CD4-positive, alpha-beta T cell (primary cell): ENCODE measurements at places on chromosomes 13 and 19.
A peak's percentile ranks its signal among the peaks of the same experiment; 100 is the strongest.

DNA sequence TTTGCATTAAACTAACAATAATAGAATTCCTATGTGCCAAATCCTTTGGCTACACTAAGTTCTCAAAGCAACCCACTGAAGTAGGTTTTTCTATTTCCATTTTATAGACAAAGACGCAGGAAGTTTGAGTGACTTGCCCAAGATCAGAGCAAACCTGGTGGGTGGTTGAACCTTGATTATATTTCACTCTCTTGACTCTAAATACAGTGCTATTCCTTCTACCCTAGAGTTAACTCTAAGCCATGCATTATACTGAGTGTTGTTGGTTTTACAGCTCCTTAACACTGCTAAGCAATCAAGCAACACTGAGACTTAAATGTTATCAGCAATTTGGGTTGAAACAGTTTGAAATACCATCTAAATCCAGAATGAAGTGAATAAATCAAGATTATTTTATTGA lies 813.6 kb upstream of the GPC6 start:
- no peak for DNase-seq

GRCh38 chr19:55443045-55443823 lies at the start of gene SHISA7:
TSS of gene SHISA7 (minus strand) at chr19:55443300. CDS start at chr19:55442863, 437 bp downstream.
- DNase-seq, result no peak

DNA sequence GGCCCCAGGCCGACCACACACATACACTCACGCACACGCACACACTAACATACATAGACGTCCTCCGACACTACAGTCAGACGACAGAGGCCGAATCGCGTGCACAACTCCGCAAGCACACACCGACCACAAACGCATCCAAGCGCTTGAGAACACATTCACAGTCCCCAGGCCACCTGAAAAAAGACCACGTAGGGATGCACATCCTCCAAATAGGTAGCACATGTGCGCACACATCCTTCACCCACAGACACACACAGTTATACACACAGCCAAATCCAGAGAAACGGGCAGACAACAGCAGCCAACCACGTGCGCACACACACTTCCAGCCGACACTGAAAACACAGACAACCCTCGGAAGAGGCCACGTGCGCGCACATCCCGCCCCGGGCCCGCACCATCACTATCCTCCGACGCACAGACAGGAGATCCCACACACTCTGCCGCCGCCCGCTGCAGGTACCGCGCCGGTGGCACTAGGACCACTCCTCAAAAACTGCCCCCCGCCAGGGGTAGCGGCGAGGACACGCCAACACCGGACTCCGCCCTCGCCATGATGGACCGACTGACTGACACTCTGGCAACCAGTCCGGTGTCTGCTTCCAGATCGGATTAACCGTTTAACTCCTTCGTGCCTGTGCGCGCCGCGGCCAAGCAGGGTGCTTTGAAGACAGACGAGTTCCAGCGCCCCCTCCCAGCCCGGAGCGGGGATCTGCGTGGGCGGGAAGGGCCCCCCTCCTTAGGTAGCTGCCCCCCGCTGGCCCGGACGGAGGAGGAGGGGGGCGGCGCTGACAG lies 493 bp upstream of the PDE4A start:
- DNase-seq, result peak; percentile 82

DNA sequence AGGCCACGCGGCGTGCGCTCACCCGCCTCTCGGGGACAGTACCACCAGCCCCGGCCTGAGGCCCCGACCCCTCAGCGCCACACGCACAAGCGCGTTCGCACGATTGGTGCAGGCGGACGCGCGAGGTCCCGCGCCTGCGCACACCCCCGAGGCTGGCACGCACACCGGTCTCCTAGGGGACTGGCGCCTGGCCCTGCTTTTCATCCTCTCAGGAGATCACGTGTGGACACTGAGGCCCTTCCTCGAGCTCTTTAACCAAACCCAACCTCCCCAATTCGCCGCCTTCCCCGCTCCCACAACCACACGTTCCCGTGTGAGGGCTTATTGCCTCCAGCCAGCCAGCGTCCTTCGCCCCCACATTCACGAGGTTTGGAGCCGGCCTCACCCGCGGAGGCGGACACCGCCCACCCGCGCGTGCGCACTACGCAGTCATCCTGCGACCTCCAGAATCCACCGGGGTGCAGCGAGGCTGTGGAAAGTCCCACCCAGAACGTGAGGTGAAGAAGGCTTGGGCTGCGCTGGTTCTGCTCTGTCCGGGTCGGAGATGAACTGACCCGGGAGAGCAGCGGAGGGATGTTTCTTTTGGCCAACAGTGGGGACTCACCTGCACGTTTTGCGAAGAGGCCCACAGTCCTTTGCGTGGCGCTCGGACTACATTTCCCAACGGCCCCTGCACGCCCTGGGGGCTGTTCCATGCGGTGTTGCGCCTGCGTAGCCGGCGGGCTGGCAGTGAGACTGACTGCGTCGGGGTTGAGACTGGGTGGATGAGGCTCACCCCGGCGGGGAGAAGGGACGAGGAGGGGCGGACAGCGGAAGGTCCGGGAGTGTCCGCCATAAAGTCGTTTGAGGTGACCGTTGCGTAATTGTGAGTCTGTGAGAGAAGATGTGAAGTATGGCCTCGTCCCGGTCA lies 539 bp upstream of the ZNF667 start:
- peak; percentile 42 for DNase-seq

DNA sequence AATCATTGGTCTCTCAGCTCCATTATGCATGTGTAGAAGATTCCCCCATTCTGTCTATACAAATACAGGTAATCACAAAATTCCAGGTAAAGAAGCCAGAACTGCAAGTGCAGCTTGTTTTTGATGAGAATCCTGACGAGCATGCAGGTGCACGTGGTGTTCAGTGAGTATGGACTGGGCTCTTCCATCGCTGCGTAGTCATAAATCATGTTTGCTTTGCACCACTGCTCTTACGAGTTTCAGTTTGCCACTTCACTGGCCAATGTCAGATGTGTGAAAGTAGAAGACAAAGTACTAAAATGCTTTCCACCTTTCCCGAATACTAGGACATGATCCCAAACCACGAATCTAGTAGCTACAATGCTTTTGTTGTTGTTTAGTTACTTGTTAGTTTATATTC lies 390.7 kb downstream of the LIG4 start:
- DNase-seq, result no peak

- DNase-seq, result no peak
Observed at GRCh38 chr19:29404015-29404414, 121.8 kb upstream of the VSTM2B start.

DNA sequence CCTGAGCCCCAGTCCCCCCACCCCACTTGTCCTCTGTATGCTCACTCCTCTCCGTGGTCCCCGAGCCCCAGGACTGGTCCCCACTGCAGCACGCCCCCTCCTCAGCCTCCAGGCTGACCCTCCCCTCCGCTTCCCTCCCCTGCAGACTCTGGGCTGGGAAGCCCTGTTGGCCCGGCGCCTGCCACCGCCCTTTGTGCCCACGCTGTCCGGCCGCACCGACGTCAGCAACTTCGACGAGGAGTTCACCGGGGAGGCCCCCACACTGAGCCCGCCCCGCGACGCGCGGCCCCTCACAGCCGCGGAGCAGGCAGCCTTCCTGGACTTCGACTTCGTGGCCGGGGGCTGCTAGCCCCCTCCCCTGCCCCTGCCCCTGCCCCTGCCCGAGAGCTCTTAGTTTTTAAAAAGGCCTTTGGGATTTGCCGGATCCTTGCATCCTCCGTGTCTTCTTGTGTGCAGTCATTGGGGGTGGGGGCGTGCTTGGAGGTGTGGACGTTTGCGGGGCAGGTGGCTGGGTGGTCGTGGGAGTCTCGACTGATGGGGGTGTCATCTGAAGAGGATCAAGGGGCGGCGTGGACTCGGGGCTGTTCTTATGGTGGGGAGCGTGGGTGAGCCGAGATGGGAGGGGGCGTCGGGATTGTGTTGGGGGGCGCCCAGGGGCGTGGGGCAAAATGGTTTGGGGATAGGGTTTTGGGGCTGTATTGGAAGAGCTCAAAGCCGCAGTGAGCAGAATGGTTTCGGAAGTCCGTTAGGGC lies 3.5 kb downstream of the PTGER1 start:
- no peak for DNase-seq

DNA sequence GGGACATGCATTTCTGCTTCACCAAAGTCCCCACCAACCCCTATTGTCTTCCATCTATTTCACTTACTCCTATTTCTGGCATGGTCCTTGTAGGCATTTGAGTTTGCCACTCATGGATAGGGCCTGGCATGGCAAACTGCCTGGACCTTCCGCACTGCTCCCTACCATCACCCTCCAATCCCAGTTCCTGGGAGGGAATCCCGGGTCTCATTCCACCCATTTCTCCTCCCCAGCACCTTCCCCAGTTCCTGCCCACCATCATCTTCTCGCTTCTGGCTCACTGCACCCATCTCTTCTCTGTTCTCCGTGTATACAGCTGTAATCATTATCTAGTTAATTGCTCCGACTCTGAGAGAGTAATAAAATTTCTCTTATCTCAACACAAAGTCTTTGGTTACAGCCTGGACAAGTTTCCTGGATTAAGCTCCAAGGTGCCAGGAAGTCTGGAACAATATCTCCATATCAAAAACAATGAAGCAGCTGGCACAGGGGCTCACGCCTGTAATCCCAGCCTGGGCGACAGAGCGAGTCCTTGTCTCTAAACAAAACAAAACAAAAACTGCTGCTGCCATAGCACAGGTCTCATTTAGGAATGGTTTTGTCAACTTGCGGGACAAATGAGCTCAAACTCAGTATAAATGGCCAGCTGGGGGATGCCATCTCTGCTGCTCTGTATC lies 17.0 kb upstream of the COX7A1 start:
- DNase-seq, result no peak

GRCh38 chr13:83895994-83896580 lies 13.8 kb upstream of the SLITRK1 start:
- DNase-seq, result no peak

- DNase-seq, result no peak
Observed at GRCh38 chr19:34618410-34618809, 58.5 kb downstream of the SCGB2B2 start.

DNA sequence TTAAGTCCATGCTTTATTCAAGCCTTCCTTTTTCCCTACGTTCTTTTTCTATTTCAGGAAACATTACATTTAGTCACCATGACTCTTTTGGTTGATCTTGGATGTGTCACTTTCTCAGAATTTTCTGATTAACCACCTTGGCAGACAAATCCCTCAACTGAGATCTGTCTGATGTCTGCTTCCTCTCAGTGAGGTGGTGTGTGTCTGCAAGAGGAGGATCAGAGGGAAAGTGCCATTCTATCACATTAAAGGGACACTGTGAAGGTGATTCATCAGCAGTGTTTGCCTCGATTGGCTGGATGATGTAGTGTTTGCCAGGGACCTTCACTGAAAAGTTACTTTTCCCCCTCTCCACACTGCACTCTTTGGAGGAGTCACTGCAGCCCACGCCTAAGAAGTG lies 3.0 kb upstream of the CCNP start:
- no peak for DNase-seq

DNA sequence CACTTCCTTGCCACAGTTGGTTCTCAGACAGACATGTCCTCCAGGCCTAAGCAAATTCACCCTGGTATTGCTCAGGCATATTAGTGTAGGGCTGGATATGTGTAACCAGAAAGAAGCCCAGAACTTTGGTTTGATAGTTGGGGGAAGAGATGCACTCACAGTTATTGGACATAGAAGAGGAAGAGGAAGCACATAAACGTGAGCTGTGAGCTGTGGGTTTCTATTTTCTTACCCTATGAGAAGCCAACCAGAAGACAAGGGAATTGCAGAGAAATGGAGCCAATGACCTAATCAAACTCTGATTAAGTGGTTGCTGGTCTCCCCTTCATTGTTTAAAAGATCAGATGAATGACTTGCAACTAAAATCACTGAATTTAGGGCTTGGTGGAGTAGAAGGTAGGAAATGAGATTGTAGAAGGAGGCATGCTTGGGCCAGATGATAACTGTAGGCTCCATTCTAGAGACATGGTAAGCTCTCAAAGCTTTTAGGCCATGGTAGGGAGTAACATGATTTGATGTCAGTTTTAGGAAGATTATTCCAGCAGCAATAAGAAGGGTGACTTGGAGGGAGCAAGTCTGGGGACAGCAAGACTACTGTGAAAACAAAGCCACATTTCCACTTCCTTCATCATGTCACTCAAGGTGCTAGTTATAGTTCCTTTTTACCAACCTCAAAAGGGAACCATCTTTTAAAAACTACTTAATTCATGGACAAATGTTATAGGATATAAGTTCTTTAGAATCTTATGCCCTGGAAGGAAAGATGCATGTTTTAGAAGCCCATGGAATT lies 24.1 kb upstream of the WDFY2 start:
- DNase-seq, result peak; percentile 11
